NCI-H1105 (cell line): ENCODE measurements at places on chromosomes 1 and 21.

GRCh38 chr1:112722601-112723510 is 7.7 kb upstream of the PPM1J start:
- DNase-seq = no peak

DNA sequence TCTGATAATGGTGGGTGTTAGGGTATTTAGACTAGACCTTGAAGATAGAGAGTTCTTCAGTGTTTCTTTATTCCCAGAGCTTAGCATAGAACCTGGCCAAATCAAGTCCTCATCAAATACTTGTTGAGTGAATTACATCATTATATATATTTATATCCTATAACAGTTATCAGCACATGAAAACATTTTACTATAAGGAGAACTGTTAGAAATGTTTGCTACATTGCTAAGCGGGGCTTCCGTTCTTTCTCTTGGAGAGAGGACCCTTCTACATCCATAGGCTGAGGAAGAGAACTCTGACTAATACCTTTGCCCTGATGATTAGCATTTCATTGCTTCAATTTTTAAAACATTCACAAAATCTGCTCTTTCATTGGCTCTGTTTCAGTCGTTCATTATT is 66.5 kb upstream of the NBL1 start:
- no peak for DNase-seq

GRCh38 chr1:28249866-28250295 is 9.4 kb upstream of the SESN2 start:
- DNase-seq = no peak

DNA sequence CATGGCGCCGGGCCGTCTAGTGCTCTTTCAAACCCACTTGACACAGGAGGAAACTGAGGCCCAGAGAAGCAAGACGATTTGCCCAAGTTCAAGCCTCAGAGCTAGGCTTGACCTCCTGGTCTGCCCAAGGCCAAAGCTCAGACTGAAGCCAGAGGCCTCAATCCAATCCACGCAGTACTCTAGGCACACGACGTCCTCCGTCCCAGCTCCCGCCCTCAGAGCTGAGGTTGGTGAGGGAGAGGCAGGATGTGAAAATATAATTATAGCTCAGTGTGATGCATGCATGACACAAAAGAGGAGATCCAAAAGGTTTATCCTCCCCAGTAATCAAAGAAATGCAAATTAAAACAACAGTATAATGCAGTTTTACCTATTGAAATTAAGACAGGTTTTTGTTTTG is 15.5 kb upstream of the ADGRB2 start:
- no peak for DNase-seq
